ENCODE measurements at places on chromosomes 1 and 21.

DNA sequence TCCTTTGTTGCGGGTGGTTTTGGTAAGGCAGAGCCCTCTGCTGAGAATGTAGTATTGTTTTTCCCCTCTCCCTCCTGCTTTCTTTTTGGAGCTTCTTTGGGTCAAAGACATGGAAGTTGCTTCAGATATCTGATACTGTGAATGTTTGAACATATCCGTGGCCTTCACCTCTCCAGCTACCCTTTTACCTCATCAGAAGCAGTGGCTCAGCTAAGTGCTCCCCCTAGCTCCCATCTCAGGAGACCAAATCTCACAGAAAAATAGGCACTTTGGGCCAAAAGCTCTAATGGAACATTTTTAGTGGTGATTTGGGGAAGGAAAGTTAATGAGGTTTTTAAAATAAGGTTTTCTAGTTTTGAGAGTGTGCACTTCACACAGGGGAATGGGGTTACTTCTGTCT, 6.3 kb downstream of the TMEM200B start:
- DNase-seq, result no peak

DNA sequence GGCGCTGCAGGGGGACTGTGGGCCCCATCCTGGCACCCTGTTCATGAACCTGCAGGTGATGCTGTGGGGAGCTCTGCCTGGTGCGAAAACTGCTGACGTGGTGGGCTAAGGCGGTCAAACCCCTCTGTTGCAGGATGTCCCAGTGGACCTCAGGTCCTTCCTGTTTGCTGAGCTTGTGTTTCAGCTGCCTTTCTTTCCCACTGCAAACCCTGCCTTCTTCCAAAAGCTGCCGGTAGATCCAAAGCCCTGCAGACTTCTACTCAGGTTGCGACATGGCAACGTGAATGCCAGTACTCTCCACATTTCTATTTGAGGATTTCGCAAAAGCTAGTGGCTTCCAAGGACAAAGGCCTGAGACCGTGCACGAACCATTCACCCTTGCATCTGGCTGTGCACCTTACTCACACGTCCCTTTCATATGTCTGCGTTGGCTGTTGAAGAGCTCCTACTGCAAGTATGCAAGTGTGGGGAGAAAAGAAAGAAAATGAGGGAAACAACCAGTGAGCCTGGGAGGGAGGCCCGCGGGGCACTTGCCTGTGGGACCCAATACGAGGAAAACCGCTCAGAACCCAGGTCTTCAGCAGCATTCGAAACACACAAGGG, 6.2 kb upstream of the RRP1 start:
- DNase-seq, result no peak

GRCh38 chr21:20302084-20302483, 696.1 kb upstream of the NCAM2 start:
- DNase-seq, result no peak

- DNase-seq, result no peak
Observed at GRCh38 chr1:4856396-4856795, 202.0 kb downstream of the AJAP1 start.

DNA sequence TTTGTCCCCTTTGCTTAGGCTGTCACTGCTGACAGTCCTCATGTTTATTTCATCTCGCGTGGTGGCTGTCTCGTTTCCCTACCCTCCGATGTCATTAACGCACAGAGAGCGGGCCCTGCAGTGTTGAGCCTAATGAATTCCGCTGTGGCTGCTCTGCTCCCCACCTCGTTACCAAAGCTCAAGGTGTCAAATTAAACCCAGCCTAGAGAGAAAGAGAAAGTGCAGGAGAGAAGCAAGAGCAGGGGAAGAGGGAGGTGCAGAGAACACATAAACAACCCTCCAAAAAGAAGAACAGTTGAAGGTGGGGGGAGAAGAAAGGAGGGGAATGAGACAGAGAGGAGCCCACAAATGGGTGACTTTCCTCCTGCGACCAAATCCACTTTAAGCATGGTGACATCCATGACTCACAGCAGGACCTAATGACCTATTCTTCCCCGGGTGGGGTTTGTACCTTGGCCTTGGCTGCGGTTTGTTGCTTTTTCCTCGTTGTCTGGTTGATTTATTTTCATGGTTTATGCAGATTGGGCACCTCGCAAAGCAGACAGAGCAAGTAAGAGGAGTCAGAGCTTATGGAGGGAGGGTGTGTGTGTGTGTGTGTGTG, 92.5 kb downstream of the PBX1 start:
- no peak for DNase-seq

- DNase-seq, result no peak
Observed at GRCh38 chr1:86862920-86863319, 51.0 kb downstream of the SELENOF start.

All from T-helper 17 cell (primary cell).